ENCODE measurements at places on chromosomes 4 and X.

DNA sequence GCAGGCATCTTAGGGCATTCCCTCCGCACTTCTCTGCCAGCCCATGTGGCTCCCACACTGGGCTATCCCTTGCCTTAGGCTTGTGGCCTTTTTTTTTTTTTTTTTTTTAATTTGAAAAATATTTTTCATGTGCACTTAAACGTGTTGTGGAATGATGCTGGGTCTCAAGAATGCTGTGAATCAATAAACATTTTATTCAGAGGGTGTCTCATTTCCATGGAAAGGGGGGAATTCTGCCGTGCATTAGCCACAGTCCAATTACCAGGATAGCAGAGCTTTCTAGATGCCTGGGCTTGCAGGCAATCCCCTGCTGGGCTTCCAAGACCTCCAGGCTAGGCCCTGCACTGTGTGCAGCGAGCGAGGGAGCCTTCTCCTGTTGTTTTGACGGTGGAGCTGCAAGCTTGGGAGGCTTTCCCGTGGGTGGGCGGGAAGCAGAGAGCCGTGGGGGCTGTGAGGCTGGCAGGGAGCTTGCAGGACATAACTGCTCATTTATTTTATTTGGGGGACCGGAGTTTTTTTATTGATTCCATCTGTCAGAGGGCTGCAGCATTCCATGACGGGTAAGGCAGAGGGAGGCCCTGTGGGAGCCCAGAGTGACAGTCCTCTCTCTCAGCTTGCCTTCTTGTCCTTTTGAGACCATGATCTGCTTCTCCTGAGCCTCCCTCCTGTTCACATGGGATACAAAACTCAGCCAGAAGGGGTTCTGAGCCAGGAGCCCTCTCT lies 2.6 kb upstream of the CPZ start:
- DNase-seq, result no peak

GRCh38 chr4:17805580-17806155 lies 4.9 kb downstream of the DCAF16 start:
- peak; percentile 50 for DNase-seq

DNA sequence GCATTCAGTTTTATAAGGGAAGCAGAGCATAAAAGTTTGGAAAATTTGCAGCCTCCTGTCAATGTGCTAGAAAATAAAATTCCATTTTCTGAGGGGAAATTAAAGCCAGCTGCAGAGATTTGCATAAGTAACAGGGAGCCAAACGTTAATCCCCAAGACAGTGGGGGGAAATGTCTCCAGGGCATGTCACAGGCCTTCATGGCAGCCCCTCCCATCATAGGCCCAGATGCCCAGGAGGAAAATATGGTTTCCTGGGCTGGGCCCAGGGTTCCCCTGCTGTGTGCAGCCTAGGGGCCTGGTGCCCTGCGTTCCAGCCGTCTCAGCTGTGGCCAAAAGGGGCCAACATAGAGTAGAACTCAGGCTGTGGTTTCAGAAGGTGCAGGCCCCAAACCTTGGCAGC lies 9.3 kb downstream of the RNF4 start:
- no peak for DNase-seq

GRCh38 chrX:96436105-96436504 lies 248.5 kb upstream of the DIAPH2 start:
- DNase-seq, result no peak

GRCh38 chr4:177485528-177485927 lies 43.3 kb upstream of the AGA start:
- DNase-seq, result no peak

GRCh38 chrX:66013194-66013816 lies 26.6 kb downstream of the VSIG4 start:
- no peak for DNase-seq

- no peak for DNase-seq
Measured at GRCh38 chr4:118757761-118758251, 72.6 kb downstream of the METTL14 start.

DNA sequence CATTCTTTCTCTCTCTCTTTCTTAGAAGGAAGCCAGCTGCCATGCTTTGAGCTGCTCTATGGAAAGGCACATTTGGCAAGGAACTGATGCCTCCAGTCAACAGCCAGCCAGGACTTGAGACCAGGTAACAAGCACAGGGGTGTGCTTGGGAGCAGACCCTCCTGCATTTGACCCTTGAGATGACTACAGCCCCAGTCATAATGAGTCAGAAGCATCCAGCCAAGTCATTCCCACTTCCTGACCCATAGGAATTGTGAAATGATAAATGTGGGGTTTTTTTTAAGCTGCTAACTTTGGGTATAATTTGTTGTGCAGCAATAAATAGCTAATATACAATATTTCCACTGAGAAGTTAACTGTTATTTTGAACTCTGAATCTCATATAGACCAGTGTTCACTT lies 446.9 kb downstream of the GRXCR1 start:
- no peak for DNase-seq

GRCh38 chr4:168558599-168558998 lies 61.7 kb downstream of the PALLD start:
- no peak for DNase-seq

GRCh38 chrX:52082578-52082977 lies 13.6 kb upstream of the MAGED4B start:
- no peak for DNase-seq

DNA sequence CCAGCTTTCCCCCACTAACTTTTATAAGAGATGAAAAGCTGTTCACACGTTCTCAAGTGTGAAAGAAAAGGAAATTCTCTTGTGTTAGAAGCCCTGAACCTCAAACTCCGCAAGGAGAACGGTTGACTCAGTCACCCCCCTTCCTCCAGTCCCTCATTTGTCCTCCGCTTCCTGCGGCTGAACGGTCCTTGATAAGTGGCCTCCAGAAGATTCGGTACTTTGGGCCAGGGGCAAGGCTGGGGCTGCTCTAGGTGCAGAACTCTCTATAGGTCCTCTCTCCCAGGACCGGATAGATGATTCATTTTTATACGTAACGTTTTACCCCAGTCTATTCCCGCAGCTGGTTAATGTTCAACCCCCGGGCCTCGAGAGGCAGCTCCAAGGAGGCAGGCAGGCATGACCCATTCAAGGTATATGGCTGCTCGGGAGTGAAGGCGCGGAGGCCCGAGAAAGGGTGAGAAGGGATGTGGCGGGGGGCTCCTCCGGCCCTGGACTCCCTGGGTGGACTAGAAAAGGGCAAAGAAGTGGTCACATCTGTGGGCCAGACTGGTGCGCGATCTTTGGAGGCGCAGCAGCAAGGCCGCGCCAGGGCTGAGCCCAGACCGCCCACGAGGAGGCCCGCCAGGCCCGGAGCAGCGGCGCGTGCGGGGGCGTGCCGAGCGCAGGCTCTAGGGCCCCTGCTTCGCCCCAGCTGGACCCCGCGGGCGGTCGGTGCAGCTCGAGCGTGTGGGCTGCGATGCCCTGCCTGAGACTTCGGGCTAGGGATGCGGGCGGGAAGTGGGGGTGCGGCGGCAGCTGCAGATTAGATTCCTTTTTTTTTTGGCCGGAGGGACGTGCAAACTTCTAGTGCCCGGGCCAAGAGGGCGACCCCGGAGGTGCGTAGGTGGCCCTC lies 11.7 kb downstream of the PITX2 start:
- no peak for DNase-seq

DNA sequence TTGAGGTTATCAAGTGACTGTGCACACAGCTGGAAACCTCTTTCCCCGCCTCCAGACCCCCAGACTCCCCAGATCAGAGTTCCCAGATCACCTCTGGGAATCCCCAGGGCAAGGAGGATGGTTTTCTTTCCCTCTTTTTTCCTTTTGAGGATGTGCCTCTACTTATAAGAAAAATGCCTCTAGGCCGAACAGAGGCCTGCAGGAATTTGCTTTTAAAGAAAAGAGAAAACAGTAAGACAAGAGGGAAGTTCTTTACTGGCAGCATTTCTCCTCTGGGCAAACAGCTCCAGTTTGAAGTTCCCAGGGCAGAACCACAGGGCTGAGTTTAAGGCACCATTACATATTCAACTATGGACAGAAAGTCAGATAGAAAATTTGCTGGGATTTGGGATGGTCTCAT lies 837.9 kb upstream of the LCORL start:
- DNase-seq, result no peak

GRCh38 chrX:150197388-150197787 lies 165.7 kb upstream of the MAMLD1 start:
- no peak for DNase-seq

GRCh38 chr4:78732332-78733104 lies 43.6 kb upstream of the BMP2K start:
- no peak for DNase-seq

DNA sequence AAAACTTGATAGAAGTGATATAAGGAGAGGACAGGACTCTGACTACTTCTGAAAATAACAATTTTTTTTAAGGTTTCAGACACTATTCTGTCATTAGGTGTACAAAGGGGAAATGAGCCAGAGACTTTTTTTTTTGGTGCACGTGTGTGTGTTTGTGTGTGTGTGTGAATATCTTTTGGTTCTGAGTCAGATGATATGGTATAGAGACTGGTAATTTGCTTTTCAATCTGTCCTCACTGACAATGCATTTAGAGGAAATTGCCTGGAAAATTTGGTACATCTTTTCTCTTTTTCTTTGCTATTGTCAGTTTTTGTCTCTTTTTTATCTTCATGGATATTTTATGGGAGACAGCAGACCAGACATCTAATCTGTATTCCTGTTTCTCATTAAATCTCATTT lies 59.3 kb downstream of the DDIT4L start:
- no peak for DNase-seq

GRCh38 chrX:118943102-118943501 lies 31.3 kb upstream of the LONRF3 start:
- DNase-seq, result no peak

DNA sequence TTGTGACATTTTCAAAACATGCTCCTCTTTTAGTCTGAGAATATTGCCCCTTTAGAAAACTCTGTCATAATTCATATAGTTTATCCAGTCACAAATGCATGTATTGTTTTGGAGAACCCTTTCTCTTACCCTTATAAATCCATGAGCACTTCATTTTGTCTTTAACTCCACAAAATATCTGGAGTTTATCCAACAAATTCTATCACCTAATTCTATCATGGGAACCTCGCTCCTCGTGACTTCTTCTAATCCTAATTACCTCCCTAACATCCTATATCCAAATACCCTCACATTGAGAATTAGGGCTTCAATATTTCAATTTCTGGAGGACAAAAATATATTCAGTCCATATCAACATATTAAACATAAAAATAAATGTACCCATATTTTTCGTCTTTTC lies 1565.9 kb downstream of the ARAP2 start:
- DNase-seq, result no peak

DNA sequence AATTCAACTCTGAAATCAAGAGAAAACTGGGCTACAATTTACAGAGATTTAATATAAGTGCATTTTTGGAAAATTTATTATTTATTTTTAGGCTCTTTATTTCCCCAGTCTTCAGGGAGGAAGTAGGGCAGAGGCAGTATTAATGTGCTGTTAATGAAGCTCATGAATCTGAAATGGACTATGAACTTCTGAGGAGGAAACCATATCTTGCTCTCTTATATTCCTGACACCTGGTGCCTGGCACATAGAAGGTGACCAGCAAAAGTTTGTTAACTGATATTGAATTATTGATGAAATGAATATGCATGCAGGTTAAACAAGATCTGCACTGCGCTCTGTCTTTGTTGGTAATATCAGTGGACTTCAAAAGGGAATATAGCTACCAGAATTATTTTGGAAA lies 55.1 kb downstream of the UGT8 start:
- no peak for DNase-seq

DNA sequence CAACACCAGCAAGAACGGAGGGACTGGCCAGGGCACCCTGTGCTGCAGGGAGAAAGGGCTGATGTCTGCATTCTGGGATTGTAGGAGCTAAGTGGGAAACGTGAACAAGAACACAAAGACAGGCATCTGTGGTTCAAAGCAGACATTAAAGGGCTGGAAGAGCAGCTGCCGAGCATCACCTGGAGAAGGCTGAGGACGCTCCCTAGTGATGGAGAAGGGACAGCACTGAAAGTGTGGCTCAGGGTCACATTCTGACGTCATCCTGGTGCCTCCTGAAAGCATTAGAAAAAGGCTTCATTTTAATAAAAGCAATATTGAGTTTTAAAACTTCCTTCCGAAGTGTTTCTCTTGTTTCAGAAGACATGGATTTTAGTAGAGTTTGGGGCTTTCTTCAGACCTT lies 62.3 kb downstream of the CLDN22 start:
- no peak for DNase-seq

DNA sequence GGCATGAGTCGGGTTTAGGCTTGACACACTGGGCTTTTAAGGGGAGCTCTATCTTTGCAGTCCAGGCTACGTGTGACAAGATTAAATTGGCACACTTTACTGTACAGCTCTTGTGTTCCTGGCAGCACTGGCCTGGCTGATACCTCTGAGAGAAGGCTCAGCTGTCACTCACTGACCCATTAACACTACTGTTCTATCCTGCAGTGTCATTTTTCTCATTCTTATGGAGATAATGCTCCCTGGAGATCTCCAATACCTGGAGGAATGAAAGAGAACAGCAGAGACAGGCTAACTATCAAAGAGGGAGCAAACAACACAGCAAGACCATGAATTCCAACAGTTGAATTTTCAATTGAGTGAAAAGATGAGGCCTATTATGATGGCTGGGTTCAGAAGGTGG lies 1.7 kb upstream of the PDHA2 start:
- DNase-seq, result no peak

DNA sequence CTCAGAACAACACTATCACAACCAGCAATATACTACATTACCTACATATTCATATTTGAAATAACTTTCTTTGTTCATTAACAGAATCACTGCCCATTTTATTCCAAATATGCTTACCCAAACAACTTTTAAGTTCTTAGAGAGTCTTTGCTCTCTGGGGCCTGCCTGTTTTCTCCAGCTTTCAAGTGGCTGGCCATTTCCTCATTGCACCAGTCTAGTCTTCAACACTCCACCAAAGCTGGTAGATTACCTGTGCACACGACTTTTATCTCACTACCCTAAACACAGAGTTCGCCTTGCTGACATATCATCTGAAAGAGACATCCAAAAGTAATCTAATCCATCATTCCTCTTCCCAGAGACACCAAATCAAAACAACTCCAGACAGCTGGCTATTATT lies 66.2 kb downstream of the PRDM5 start:
- DNase-seq, result no peak

- DNase-seq, result no peak
Measured at GRCh38 chrX:15233416-15234015, 36.4 kb downstream of the ASB9 start.

DNA sequence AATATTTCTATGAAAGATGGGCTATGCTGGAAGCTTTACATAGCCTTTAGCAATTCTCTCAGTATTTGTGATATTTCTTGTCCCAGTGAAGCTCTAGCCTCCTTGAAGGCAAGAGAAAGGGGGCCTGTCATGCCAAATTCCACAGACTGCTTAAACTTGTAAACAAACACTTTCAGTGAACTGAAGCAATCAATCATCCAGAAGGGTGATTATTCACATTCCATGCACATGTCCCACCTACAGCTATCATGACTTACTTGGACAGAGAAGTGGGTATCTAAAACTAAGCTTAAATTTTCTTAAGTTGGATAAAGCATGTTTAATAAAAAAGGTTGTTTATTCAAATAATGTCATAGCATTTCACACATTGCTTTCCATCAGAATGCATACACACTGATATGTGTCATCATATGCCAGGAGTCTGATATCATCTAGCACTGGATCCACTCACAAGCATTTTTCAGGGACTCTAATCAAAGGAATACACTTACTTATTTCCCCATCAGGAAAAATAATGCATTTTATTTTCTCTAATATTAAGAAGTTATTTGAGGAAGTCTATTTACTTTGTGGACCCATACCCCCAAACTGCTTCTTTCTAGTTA lies 1.2 kb upstream of the FSTL5 start:
- DNase-seq, result no peak

GRCh38 chrX:102651242-102652011 lies at the start of gene GPRASP1:
TSS of gene GPRASP1 (plus strand) at chrX:102651483. CDS start at chrX:102653914, 2,431 bp downstream.
- DNase-seq, result peak; percentile 64

- DNase-seq, result no peak
Measured at GRCh38 chr4:174674305-174674840, 152.1 kb upstream of the HPGD start.

- no peak for DNase-seq
Measured at GRCh38 chr4:136540747-136541146, 991.5 kb downstream of the PCDH18 start.
